Activated T-cell treated with anti-CD3 and anti-CD28 coated beads, Interleukin-2, amount 50 U/mL, for 24 hours (primary cell): ENCODE measurements at places on chromosomes 13 and 19.

DNA sequence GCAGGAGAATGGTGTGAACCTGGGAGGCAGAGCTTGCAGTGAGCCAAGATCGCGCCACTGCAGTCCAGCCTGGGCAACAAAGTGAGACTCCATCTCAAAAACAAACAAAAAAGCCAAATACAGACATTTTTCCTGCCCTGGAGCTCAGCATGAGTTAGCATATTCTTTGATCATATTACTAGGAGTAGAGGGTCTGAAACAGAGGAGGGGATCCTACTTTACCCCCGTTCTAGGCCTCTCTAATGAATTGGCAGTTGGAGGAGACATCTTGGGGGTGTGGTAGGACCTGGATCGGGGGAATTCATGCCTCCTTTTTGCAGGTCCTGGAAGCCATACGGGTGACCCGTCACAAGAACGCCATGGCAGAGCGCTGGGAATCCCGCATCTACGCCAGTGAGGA lies 12.3 kb downstream of the MISP start:
- no peak for DNase-seq

- peak; percentile 70 for DNase-seq
Observed at GRCh38 chr19:43524922-43525835, 1.8 kb downstream of the ETHE1 start.

DNA sequence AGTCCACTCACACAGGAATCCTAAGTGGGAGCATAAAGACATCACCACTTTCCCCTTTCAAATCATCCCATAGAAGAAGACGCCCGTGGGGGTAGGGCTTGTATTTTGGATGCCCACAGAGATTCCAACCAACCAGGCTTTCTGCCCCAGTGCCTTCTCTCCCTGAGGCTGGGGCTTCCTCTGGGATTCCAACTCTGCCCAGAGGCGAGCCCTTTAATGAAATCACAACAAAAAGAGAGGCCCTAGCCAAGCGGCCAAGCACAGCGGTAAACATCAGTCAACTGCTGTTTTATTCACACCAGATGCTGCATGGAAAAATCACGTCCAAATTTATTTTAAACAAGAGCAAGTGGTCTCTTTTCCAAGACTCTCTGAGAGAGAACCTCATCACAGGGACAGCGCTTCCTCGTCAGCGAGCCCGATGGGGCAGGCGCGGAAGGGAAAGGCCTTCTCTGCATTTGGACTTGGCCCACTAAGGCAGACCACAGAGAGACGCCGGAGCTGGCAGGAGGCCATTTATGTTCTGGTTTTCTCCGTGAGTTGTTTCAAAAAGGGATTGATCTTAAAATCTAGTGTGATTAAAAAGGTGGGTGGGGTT lies 31.5 kb downstream of the ADPRHL1 start:
- DNase-seq: no peak

- DNase-seq: no peak
Observed at GRCh38 chr13:90091611-90092010, 1255.9 kb upstream of the MIR17HG start.

DNA sequence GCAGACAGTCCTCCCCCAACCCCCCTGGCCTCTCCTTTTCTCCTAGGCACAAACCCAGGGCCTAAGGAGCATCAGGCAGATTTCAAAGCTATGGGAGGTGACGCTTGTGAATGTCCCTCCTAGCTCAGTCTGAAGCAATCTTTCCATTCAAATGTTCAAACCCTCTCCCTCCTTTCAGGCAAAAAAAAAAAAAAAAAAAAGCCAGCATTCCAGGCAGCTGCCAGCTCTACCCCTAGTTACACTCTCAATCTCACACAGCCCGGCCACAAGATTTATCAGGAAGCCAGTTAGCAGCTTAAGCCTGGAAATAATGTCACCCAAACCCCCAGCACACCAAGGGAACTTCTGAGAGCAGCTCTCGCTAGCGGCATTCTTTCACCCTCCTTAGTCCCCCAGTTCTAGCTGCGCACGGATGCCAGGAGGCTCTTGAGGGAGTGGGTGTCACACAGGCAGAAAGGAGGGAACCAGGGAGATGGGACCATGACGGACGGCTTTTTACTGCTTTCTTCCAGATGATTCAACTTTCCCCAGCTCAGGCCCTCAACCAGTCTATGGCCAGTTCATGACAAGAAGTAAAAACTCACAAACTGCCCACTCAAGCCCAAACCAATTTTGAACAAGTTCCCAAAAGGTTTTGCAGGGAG lies 6.3 kb downstream of the SH3GL1 start:
- no peak for DNase-seq
